ENCODE measurements at places on chromosomes 1 and 21.

DNA sequence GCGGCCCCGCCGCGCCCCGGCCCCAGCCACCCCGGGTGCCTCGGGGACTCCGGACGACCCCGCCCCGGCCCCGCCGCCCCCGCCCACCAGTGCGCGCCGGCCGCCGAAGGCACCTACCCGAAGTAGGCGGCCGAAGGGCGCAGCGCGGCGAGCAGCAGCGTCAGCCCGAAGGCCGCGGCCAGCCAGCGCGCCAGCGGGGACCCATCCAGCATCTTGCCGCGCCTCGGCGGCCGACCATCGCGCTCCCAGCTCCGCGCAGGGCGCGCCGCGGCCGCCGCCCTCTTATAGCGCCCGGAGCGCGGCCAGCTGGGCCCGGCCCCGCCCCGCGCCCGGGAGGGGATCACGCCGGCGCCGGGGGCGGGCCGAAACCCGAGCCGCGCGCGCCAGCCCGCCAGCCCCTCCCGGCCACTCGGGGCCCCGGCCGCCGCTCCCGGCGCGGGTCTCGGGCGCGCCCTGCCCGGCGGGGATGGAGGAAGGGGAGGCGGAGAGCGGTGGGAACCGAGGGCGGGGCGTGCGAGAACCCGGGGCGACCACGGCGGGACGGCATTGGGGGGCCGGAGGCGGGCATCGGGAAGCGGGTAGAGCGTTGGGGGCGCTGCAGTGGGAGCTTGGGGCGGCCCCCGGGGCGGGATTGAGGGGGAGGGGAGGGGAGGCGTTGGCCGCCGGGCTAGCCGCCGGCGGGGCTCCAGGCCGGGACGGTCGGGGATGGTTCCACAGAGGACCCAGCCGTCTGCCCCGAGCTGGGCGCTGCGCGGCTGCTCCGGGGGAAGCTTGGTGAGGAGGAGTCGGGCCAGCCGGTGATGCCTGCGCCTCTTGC lies at the start of gene WNT9A:
Gene WNT9A, minus strand, starts transcription at position 257 of the 817 bp plus-strand sequence. Its CDS starts 45 bp downstream, at position 212.
- DNase-seq = no peak

GRCh38 chr1:209600541-209600940 lies 17.0 kb downstream of the CAMK1G start:
- no peak for DNase-seq

DNA sequence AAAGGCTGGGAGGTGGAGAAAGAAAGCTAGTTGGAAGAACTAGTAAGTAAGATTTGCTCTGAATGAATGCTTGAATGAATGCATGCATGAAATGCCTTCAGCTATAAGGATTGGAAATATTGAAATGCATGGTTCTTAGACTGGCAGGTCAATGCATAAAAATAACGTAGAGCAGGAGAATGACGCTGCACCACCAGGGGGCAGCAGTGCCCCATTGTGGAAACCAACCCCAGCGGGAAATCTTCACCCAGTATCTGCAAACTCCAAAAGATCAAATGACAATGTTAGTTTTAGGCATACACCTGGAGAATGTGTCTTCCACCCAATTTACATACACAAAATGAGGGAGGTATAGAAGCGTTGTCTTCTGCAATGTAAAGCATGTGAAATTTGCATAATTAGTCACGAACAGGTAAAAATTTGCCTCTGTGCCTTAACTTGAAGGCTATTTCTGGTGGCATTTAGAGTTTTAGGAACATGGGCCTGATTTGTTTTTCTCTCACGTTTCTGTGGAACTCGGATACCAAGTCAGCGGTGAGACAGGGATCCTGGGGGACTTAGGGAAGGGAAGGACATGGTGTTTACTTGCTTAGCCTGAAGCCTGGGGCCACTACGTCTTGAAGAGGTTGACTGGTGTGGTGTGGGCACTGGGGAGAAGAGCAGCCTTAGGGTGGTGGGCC lies 78.6 kb downstream of the HHAT start:
- DNase-seq = peak; percentile 3

- no peak for DNase-seq
Observed at GRCh38 chr1:244369256-244370057, 82.3 kb downstream of the ADSS2 start.

DNA sequence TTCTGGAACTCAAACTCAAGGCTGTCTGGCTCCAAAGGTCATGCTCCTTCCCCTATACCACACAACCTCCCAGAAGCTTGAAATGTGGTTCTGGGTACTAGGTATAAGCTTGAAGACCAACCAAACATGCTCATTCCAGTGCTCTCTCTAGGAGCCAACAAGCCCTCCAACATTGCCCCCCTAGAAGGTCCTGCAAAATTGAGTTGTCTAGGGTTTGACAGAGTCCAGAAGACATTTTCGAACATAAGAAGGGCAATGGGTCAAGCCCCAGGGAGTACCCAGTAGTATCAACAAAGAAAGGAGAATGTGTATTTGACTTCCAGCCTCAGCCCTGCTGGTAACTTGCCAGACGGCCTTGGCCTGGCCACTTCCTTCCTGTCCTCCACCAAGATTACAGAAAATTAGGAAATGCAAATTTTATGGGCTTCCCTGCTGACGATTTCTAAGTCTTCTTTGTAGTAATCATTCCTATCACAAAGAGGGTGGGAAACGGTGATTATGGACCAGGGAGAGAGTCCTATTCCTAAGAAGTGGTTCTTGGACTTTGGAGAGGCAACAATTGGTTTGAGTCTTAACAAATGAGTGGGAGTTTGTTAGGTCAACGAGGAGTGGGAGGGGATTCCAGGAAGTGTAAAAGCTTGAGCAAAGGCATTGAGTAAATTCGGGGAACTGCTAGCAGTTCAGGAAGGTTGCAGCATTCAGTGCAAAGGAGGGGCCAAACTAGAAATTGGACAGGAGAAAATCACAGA lies 18.7 kb upstream of the SLAMF1 start:
- no peak for DNase-seq

DNA sequence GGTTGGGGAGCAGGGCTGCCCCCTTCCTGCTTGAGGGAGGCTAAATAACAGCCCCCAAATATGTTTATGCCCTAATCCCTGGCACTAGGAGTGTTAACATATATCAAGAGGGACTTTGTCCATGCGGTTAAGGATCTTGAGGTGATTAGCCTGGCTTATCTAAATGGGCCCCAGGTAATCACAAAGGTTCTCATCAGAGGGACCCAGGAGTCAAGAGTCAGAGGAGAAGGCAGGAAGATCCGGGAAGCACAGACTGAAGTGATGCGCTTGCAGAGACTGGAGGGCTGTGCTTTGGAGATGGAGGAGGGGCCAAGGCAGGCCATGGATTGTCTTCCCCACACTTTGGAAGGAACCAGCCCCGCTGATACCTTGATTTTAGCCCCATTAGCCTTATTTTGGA lies 86.4 kb downstream of the IER5 start:
- no peak for DNase-seq

DNA sequence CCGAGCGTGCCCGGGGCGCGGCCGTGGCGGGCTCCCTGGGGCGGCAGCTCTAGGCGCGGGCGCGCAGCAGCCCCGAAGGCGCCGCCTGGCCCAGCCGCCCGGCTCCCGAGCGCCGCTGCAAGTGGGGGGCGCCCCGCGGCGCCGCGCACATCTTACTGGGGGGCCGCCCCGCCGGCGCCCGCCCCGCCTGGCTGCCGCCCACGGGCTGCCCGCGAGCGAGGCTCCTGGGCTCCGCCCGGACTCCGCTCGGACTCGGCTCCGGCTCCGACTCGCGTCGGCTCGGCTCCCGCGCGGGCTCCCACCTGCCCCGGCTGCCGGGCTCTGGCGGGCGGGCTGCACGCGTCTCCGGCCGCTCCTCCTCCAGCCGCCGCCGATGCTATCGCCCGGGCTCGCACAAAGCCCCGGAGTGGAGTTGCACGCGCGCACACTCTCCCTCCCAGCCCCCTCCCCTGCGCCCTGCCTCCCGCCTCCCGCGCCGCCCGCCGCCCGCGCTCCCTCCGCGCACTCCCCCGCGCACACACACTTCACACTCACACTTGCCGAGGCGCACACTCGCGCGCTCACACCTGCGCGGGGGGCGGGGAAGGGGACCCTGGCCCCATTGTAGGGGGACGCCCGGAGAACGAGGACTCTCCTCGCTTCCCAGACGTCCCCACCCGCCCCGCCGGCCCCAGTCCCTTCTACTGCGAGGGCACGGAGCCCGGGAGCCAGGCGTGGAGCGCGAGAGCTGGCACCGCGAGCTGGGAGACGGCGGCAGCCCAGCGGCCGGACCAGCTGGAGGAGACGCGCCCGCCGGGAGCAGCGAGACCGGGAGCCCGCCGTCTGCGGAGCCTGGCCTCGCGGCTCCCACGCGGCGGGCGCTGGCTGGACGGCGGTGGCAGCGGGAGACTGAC lies at the start of gene GRIK3:
Gene GRIK3, minus strand, starts transcription at position 395 of the 893 bp plus-strand sequence. CDS start 407 bp downstream, outside the sequence.
- no peak for DNase-seq

DNA sequence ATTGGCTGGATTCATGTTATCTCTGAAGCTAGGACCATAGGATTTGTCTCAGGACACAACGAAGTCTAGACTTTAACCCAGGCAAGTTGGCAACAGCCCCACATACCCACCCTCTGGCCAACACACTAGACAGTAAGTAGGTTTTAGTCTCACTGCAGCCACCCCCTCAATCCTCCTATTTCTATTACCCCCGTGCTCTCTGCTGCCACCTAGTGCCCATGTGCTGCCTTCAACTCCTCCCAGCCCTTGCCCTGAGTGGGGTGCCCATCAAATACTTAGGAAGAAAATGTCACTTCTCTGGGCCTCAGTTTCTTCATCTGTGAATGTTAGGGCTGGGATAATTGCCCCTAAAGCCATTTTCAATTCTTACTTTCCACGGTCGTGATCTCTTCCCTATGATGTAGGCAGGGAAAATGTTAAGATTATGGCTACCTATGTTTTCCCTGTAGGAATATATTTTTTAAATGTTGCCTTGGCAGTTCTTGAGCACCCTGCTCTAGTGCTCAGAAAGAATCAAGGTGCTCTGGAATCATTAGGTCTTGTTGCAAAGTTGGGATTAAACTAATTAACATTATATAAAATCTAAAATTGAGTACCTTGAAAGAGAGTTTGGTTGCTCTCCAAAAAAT lies 213.0 kb downstream of the LMX1A start:
- DNase-seq = no peak

- no peak for DNase-seq
Observed at GRCh38 chr21:38956521-38956855, 150.8 kb downstream of the ETS2 start.

- DNase-seq = no peak
Observed at GRCh38 chr1:234836045-234836681, 226.2 kb upstream of the IRF2BP2 start.

GRCh38 chr1:86914998-86915736 lies 732 bp downstream of the HS2ST1 start:
- no peak for DNase-seq

- DNase-seq = no peak
Observed at GRCh38 chr1:178491721-178492120, 5.0 kb downstream of the CLEC20A start.

GRCh38 chr1:207747627-207748492 lies 4.0 kb upstream of the CD46 start:
- DNase-seq = no peak

DNA sequence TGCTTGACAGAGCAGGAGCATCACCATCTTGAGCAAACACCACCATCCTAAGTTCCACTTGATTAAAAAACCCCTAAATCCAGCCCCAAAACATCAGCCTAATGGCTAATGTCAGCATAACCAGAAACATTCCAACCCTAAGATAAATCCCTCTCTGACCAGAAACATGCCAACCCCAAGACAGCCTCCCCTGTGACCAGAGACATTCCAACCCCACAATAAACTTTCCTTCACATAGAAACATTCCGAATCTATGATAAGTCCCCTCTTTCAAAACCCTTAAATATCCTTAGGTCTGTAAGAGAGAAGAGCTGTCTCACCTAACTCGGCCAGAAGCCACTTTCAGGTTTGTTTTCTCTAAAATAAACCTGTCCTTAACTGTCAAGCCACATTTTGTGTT lies 17.4 kb upstream of the SLC2A5 start:
- DNase-seq = no peak

GRCh38 chr21:46196733-46197132 lies 12.5 kb upstream of the SPATC1L start:
- no peak for DNase-seq

DNA sequence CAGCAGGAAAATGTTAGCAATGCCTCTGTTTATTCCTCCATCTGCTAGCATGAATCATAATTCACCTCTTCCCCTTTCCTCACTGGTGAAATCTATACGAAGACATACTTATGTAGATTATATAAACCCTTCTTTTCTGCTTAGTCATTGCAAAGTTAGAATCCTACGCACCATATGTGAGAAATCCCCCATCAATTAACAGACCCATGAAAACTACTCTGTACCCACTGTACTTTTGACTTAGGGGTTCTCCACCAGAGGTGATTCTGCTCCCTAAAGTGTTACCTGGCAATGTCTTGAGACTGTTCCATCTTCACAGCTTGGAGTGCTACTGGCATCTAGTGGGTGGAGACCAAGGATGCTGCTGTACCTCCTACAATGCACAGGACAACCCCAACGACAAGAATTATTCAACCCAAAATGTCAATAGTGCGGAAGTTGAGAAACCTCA lies 49.6 kb upstream of the KCTD3 start:
- no peak for DNase-seq

- DNase-seq = no peak
Observed at GRCh38 chr1:173383351-173383750, 93.8 kb upstream of the PRDX6 start.

GRCh38 chr21:44875316-44875700 lies 1.8 kb upstream of the PTTG1IP start:
- DNase-seq = no peak

- no peak for DNase-seq
Observed at GRCh38 chr1:40199126-40199525, 37.9 kb downstream of the RLF start.

- no peak for DNase-seq
Observed at GRCh38 chr21:40516335-40516734, 330.6 kb downstream of the DSCAM start.

- no peak for DNase-seq
Observed at GRCh38 chr1:94022471-94023189, 98.3 kb downstream of the ABCA4 start.

DNA sequence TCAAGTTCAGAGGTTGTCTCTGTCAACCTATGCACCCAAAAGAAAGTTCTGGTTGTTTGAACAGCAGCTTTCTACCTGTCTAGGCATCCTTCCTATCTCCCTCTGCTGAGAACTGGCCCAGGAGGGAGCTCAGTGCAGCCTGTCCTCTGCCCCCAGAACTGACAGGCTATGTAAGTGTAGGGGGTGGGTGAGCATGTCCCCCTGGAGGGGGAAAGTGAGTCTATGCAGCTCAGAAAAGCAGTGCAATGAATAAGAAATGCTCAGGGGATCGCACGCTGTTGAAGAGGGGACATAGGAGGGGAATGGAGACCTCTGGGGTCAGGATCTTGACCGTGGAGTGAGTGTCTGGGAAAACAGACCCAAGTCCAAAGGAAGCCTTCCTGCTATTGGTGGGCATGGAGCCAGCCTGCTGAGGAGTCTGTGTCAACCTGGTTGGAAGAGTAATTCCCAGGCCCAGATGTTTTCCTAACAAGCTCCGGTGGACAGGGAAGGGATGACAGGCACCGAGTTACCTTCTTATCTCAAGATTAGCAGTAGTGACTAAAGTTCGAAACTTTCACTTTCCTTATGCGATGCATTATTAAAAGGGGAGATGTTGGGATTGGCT lies 26.1 kb upstream of the FHAD1 start:
- no peak for DNase-seq

- no peak for DNase-seq
Observed at GRCh38 chr1:89780721-89781120, 40.1 kb upstream of the LRRC8D start.
